ENCODE measurements at places on chromosomes 1 and 21.

DNA sequence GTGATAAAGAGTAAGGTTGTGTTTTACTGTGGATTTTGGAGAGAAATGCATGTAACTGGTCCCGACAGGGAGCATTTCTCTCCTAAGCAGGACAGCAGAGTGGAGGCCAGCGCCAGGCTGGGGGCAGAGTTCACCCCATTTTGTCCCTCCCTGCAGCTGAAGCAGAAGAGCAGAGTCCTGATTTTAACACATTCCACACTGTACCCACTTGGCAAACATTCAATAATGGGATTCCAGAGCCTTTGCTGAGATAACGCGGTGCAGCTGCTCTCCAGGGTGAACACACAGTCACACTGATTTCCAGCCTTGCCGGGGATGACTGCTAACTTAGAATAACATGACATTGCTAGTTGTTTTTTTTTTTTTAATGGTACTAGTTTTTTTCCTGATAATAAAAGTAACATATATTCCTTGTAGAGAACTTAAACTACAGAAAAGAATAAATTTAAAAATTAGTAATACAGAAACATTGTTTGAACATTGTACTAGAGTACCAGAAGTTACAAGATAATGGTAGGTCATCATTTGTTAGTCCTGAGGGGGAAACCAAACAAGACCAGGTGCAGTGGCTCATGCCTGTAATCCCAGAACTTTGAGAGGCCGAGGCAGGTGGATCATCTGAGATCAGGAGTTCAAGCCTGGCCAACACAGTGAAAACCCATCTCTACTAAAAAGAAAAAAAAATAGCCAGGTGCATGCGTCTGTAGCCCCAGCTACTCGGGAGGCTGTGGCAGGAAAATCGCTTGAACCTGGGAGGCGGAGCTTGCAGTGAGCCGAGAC lies 77.2 kb downstream of the SCCPDH start:
- DNase-seq = no peak

DNA sequence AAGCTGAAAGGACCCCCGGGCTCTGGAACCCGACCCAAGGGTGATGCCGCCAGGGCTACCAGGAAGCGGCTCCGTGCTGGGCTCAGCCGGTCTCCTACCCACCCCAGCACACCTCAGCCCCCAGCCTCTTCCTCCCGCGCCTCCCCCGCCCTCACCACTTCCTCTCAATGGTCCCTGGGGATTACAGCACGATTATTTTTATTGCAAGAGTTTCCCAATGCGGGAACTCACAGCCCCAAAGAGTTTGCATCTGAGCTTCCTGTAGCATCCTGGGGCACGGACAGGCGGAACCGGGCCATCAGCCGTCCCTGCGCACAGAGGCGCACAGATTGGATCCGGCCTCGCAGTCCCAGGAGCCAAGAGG lies 8.7 kb upstream of the SLX9 start:
- no peak for DNase-seq

DNA sequence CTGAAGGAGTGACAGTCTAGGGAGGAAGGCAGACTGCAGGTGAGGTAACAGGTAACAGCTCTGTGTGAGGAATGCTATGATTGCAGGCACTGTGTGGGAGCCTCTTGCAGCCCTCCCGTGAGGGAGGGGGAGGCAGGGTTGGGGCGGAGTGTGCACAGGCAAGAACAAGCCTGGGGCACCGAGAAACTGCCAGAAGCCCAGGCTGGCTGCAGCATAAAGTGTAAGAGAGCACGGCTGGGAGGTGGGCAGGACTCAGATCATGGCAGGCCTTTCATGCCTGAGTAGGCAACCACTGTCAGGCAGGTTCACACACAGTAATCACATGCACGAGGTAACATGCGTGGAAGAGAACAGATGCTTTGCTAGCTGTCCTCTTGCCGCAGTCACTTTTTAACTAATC lies 11.3 kb upstream of the RHEX start:
- DNase-seq = no peak

- no peak for DNase-seq
Measured at GRCh38 chr1:115241309-115241708, 96.7 kb downstream of the NGF start.

DNA sequence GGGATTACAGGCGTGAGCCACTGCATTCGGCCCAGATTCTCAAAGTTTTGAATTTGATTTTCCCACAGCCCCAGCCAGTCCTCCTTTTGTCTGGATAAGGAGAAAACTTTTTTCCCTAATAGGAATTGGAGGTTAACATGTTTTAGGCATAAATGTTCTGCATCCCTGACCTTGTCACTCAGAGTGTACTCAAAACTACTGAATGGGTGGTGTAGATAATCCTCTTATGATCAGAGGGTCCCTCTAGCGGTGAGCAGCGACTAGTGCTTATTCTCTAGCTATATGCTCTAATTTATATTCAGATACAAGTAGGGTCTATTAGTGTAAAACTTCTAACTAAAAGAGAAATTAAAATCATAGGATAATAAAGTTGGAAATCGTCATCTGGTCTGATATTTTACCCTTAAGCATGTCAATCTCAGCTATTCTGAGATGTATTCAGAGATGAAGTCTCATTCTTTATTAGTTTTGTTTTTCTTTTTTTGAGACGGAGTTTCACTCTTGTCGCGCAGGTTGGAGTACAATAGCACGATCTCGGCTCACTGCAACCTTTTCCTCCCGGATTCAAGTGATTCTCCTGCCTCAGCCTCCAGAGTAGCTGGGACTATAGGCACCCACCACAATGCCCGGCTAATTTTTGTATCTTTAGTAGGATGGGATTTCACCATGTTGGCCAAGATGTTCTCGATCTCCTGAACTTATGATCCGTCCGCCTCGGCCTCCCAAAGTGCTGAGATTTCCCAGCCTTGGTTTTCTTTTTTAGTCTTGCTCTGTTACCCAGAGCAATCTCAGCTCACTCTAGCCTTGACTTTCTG lies 2.7 kb upstream of the PSMD4 start:
- DNase-seq = peak; percentile 11

- DNase-seq = no peak
Measured at GRCh38 chr1:89624314-89624713, 8.6 kb upstream of the LRRC8C start.

GRCh38 chr1:117572546-117572945 lies 33.3 kb upstream of the TENT5C start:
- DNase-seq = no peak

DNA sequence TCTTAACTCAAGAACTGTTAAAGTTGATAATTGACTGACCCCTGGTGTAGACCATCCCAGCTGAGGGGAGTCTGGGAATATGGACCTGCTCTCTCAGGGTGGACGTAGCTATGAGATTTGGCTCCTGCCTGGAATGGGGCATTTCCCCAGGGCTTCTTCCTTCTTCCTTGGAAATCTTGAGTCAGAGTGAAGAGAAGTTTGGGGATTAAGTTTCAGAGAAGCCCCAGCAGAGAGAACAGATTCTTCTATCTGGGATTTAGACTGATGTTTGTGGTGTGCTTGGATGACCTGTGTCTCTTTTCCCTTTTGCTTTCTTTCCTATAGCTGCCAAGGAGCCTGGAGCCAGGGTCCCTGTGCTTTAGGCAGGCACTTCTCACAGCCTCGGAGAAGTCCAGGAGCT lies 13.2 kb downstream of the AKR1A1 start:
- DNase-seq = no peak

DNA sequence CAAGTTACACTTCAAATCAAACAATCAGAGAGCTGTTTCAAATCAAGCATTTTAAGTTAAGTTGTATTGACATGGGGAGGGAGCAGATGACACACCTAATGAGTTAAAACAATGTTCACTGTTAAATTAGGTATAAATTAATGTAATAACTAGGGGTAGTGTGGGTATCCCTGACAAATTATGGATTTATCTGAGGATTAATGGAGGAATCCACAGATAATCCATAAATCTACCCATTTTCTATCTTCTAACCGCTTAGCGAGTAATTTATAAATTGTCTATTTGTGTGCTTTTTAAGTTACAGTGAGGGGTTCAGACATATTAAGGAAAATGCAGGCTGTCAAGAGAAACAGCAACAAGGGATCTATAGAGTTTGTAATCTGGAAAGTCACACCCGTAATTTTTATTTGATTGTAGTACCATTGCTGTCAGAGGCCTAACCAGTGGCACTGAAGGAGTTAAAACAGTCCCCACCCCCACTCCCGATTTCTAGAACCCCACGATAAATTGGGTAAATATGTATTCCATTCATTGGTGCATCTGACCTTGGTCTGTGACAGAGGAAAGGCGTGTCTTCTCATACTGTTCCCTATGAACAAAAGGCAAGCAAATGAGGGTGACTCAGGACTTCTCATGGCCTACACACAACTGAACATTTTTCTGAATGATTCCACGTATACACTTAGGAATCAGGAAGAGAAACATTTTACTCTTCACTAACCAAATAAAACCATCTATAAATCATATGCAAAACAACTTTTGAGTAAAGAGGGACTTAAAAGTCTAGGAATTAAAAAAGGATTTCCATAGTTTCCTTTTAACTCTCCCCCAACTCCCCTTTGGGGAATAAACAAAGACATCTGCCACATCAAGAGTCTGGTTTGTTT lies 7.4 kb downstream of the IRF2BP2 start:
- no peak for DNase-seq

DNA sequence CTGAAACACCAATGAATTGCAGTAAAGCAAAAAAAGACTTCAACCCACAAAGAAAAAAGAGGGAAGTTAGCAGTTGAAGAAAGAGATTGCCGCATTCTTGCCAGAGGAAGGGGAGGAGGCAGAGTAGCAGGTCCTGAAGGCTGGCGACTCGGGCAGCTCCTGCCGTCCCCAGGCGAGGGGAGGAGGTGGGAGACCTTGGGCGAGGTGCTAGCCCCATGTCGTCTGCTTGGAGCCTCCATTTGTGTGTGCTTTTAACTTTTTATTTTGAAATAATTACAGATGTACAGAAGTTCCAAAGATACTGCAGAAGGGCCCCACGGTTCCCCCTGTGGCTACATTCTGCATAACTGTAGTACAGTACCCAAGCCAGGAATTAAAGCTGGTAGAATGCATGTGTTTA lies 6.7 kb downstream of the TRPM2 start:
- no peak for DNase-seq

DNA sequence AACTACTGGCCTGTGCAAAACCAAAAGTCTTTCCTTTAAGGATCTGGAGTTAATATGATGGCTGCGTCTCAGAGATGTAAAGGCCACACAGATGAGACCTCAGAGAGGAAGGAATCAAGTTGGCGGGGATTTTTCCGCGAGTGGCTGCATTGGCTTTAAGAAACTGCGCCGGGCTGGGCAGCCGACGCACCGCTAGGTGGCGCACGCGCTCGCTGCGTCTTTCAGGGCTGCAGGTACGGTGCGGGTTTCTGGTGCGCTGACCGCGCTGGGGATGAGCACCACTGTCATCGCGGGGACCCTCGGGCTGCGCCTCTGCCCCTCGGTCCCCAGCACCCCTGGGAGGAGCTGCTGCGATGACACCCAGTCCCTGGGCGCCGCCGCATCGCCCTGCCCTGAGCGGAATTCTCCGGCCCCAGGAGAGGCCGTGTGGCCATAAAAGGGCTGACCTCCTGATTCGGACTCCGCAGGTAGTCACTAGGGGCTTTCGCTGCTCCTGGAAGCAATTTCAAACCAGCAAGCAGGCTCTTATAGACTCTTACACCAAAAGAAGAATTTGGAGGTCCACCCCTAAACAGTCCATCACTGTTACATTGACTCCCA lies 241.0 kb downstream of the KCNJ6 start:
- no peak for DNase-seq

GRCh38 chr1:69991644-69992043 lies 213.7 kb downstream of the LRRC40 start:
- DNase-seq = no peak

DNA sequence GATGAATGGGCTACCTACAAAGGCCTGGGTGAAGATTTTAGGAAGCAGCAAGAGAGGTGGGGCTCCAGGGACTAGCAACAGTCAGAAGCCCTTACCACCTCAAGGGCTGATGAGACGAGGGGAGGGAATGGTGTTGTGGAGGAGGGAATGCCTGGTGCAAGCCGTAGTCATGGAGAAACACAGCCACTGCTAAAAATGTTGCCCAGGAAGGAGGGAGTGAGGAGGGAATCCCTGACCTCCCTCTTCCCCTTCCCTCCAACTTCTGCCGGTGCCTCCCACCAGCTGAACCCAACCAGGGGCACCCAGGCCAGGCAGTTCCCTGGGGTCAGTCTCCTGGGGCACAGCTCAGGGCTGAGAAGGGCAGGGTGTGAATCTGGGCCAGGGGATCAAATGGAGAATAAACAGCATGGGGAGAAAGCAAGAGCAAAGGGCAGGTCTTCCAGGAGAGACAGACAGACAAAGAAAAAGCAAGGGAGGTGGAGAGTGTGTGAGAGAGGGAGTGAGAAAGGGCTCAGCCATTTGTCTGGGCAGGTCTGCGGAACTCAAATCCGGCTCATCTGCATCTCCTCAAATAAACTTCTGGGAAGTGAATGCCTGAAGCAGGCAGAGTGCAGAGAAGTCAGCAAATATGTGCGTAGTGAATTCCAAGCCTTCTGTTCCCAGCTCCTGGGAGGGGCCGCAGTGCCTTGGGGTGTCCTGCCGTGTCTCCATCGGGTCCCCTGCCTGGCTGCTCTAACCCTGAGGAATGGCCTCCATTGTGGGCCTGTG lies 27.1 kb upstream of the POU3F1 start:
- DNase-seq = no peak

DNA sequence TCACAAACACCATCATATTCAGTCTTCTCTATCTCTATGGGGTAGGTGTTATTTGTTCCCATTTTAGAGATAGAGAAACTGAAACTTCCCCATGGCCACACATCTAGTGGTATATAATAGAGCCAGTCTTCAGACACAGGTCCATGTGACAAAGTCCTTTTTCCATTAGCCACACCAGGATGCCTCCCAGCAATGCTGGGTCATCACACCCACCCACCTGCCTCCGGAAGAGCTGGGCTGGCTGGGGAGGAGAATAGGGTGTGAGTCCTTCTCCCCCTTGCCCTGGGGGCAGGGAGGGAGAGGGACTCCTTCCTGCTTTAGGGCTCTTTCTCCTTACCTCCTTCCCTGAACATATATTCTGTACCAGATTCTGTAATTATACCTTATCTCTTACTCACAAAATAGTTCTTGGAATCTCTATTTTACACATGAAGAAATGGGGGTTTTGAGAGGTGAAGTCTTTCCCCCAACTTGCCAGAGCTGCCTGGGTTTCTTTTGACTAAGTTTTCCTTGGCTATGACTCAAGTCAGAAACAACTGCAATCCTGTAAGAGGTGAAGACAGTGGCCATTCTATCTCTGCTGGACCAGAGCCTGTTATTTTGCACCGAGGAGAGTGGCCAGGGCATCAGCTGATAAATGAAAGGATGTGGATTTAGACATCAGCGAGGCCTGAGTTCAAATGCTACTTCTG lies 30.0 kb downstream of the SOX13 start:
- DNase-seq = no peak

- DNase-seq = no peak
Measured at GRCh38 chr1:88888750-88889149, 2.6 kb downstream of the GTF2B start.

- DNase-seq = no peak
Measured at GRCh38 chr1:2053217-2053616, 3.0 kb downstream of the PRKCZ start.

Data from stimulated activated CD8-positive, alpha-beta memory T cell treated with anti-CD3 and anti-CD28 coated beads, Interleukin-15, amount 100 ng/mL, for 4 hours (primary cell).